ELF-1 (cell line): ENCODE measurements at places on chromosomes 3 and 15.
A peak's percentile ranks its signal among the peaks of the same experiment; 100 is the strongest.

DNA sequence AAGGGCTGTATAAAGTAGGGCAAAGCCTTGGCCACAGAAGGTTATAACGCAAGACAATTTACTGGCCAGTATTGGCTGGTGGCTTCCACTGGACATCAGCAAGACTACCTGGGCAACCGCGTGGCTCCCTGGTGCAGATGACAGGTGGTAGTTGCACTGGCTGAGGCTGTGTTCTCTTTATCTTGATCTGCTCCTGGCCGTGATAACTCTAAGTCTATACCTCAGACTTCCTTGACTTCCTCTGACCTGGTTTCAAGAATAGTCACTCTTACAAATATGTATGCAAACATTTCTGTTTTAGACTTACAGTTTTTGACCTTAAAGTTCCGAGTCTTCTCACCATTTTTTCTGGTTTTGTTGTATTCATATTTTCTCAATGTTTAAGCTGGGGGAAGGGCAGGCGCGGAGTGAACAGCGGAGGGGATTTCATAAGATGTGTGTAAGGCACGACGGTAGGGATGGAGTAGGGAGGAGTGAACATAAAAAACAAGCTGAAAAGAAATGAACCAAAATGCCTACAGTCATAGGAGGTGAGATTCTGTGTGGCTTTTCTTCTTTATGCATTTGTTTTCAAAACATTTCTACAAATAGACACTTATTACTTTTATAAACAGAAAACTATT, 15.2 kb upstream of the TMEM212 start:
- DNase-seq = no peak

GRCh38 chr3:17278006-17278405, 393.3 kb downstream of the PLCL2 start:
- DNase-seq = no peak

DNA sequence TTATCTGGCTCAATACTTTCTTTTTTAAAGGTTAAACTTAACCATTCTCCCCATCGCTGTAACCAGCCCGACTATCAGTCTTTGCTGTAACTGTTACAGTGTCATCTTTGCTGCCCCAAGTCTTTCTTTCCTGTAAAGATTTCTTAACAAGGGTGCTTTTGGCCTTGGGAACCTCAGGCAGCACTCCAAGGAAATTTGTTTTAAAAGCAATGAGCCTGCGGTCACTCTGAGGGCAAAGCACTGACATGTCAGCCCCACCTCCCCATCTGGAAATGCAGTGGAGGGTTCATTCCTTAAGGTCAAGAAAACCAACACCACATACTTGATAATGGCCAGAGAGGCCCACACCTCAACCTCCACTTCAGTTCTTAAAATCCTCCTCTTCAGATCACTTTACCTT, 3.2 kb downstream of the TRANK1 start:
- no peak for DNase-seq

- peak; percentile 41 for DNase-seq
Measured at GRCh38 chr3:54321520-54321919, 199.2 kb downstream of the CACNA2D3 start.

DNA sequence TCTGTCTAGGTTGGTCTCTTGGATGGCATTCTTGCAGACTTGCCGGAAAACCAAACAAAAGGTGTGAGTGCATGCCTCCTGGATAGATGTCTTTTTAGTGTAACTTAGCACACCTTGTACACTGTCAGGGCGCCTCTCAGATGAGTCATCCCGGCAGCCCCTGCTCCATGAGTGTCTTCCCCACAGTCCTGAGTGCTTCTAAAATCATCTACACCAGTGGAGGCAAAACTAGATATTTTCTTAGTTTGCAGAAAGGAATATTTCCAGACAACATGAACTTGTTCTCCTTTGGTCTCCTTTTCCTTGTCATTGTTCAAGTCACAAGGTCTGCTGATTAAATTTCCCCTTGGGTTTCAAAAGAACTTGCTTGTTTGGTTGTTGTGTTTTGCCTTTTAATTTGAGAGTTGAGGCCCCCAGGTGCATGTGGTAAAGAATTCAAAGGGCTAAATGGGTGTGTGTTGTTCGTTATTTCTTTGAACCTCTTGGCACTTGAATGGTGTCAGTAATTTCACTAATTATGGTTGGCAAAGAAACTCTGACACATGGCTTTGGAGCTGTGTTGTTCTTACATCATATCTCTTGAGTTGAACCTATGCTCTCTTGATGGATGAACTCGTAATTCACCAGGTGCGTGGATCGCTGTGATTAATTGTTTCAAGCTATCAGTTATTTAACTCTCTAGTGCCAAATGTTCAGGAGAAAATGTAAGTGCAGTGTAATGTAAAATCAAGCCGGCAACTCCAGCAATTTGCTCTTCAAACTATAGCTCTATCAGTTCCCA, 98.2 kb downstream of the IGF1R start:
- DNase-seq = no peak

DNA sequence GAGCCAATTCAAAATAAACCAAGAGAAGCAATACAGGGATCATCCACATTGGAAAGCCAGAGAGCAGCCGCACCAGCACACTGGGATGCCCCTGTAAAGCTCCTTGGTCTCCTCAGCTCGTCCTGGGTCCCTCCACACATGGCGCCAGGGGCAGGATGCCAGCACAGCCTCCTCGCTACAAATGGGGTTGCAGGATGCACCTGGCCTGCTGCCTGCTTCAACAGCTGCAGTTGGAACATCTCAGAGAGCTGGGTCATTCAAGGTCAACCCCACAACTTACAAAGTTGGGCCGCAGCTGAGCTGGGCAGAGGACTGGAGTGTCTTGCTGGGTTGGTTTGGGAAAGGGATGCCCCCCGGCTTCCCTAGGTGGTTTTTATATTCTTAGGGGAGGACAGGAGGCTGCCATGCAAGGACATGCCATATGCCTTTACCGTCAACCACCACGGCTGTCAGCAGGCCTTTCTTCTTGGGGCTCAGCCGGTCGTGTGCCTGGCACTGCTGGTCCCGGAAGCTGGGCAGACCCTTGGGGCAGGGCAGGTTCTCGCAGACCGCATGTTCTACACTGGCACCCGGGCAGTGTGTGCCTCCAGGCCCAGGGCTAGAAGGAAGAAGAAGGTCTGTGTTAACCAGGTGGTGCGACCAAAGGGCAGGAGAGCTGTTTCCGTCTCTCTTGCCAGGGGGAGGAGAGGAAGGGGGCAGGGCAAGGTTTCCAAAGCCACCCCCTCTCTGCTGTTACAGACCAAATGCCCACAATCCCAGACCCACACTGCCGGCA, 225.2 kb downstream of the ADAMTS17 start:
- DNase-seq = no peak

- DNase-seq = peak; percentile 39
Measured at GRCh38 chr15:84929795-84930603, 45.5 kb downstream of the SLC28A1 start.
